ENCODE measurements at places on chromosomes 13 and 19.

DNA sequence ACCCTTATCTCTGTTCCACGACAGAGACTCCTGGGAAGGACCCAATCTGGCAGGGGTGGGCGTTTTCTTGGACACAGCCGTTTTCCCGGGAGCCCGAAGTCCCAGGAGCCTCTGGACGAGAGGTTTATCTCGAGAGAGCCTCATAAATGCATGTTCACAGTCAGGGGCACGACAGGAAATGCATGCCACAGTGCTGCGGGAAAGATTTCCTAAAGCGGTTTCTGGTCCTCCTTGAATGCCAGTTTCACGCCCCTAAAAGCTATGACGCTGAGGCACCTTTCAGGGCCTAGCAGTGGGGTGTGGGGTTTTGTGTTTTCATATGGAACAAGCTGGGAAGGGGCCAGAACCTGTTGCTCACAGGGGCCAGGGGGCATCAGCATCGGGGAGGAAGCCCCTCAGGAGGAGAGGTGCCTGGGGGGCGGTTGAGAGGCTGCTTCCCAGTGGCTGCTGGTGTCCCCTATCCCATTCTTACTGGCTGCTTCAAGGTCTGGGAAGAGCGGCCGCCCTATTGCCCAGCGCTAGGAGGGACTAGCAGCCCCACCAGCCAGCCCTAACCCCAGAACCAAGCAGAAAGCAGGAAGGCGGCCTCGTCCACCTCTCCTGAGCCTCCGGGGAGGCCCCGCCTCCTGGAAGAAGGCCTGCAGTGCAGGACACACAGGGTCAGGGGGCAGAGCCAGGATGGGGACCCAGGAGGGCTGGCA, 157.0 kb downstream of the KDM4B start:
- DNase-seq = no peak

- no peak for DNase-seq
Observed at GRCh38 chr13:51625555-51626345, 41.5 kb downstream of the WDFY2 start.

- DNase-seq = peak; percentile 6
Observed at GRCh38 chr19:32828139-32828538, 41.4 kb downstream of the SLC7A9 start.

DNA sequence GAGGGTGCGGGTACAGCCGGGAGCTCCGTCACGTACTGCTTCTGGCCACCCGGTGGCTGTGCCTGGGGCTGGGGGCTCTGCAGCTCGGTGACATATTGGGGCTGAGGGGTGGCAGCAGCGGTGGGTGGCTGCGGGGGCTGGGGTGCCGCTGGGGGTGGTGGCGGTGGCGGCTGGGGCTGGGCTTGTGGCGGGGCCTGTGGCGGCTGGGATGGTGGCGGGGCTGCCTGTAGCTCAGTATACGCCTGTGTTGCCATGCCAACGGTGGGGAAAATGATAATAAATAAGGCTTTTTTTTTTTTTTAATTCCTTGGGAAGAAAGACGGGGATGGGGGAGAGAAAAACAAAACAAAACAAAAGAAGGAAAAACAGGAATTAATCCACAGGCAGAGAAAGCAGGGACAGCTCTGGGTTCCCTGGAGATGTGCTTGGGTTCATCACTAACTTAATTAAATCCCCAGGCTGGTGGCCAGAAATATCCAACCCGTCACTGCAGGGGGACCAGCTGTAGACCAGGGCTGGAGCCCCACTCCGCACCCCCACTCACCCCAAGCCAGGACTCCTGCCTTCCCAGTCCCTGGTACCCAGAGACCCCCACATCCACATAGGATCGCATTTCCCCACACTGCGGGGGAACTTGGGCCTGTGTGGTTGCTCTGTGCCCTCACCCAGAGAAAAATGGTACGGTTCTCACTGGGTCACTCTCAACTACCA, 12.4 kb downstream of the RFX1 start:
- DNase-seq = peak; percentile 10

GRCh38 chr19:29785955-29786589, 25.7 kb upstream of the CCNE1 start:
- peak; percentile 55 for DNase-seq

DNA sequence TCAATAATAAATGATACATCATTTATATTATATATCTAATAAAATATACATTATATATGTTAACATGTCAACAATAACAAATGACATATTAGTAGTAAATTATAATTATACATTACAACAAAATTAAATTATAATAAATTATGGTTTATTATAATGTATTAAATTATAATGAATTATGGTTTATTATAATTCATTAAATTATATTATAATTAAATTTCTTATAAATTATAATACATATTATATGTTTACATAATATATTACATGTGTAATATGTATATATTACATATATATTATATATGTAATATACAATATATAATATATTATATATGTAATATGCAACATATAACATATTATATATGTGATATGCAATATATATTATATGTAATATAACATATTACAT, 20.5 kb downstream of the C3 start:
- no peak for DNase-seq

Data from GM20000 (cell line).